H1 (cell line): ENCODE measurements at places on chromosomes 12 and 14.

- no peak for DNase-seq
These were observed 211.8 kb downstream of the MSRB3 start for GRCh38 chr12:65490250-65490649.

DNA sequence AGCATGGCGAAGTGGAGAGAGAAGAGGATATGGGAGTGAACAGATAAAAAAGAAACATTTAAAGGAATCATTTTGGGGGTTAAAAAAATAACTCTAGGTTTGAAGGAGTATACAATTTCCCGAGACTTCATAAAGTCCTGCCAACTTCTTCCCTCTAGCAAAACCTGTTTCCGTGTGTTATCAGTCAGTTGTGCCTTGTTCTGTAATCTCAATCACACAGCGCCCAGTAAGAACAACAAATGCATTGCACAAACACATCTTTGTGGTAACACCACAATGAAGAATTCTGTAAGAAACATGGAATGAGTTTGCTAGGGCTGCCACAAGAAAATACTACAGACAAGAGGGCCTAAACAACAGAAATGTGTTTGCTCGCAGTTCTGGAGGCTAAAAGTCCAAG is 144.7 kb upstream of the FUT8 start:
- no peak for DNase-seq

- no peak for DNase-seq
These were observed 65.5 kb downstream of the TTC7B start for GRCh38 chr14:90750701-90751100.

DNA sequence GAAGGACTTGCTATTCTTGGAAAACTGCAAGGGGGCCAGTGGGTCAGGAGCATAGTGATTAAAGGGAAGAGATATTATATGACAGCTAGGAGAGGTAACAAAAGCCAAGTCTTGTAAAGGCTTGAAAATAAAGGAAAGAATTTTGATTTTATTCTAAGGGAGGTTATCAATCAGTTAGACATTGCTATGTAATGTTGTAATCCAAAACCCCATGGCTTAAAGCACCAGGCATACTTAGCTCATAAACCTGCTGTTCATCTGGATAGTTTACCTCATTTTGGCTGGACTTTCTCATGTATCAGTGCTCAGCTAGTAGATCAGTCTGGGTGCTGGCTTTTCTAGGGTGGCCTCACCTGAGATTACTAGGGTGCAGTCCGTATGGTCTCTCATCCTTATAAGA is 680.9 kb upstream of the LMO3 start:
- no peak for DNase-seq
